ENCODE measurements at places on chromosomes 6 and 20.

- no peak for DNase-seq
Measured at GRCh38 chr6:108562503-108562993, 1.8 kb downstream of the FOXO3 start.

DNA sequence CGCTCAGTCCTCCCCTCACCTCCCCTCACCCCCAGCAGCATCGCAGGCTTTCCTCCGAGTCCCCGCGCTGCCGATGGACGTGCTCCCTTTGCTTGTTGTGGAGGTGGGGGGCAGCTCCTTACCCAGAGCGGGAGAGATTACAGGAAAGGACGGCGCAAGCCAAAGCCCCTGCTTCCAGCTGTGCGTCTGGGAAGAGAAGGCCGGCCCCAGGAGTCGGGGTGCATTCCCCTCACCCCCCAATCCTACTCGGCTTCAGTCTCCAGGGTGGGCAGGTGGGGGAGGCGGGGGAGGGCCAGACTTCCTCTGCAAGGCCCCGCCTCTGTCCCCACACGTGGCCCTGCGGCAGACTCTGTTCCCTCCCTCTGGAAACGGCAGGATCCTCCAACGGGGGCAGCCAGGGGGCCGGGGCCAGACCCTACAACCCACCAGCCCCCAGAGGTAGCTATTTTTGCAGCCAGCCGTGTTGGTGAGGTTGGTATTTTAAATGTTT lies 43.6 kb downstream of the NTSR1 start:
- DNase-seq: no peak

GRCh38 chr6:17280552-17281090 lies 540 bp upstream of the RBM24 start:
- DNase-seq: no peak

- no peak for DNase-seq
Measured at GRCh38 chr6:54463354-54464024, 155.2 kb downstream of the TINAG start.

GRCh38 chr20:44204156-44204831 lies 6.3 kb downstream of the OSER1 start:
- no peak for DNase-seq

DNA sequence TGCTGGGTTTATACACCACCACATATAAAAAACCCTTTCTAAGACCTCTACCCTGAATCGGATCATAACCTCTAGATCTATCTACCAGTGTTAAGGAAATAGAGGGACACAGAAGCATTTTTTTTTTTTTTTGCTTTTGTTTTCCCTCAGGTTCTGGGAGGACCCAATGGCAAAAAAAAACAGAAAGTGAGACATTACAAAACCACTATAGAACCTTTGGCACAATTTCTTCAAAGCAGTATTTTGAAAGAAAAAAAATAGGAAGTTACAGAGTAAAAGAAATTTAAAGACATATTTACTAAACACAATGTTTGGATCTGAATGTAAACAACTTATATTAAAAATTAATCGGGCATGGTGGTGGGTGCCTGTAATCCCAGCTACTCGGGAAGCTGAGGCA lies 1258.7 kb upstream of the GJE1 start:
- DNase-seq: no peak
